ENCODE measurements at places on chromosomes 5 and 9.

DNA sequence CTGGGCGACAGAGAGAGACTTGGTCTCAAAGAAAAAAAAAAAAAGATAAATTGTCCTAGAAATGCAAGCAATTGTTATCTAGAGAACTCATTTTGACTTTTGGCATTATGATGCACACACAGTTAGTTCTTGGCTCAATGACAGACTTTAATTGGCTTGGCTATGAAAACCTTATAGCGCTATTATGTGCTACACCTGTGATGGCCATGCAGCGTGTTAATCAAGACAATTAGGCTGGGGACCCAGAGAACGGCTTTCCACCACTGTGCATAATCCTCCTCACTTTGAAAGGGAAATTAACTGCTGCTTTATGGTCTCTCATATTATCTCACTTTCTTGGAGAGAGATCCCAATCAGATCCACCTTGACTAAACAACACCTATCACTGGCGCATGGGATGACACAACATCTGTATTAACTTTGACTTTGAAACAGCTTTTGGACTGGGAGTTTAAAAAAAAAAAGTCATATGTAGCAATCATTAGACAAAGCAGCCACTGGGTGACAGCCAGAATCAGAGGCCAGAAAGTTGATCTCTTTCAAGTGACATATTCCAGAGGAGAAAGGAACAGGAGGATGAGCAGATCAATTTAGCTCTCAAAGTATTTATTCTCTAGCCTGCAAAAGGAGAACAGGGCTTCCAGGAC lies 132.5 kb downstream of the PPP2R2B start:
- DNase-seq = no peak

GRCh38 chr5:111236348-111236747 lies 12.2 kb downstream of the CAMK4 start:
- no peak for DNase-seq

DNA sequence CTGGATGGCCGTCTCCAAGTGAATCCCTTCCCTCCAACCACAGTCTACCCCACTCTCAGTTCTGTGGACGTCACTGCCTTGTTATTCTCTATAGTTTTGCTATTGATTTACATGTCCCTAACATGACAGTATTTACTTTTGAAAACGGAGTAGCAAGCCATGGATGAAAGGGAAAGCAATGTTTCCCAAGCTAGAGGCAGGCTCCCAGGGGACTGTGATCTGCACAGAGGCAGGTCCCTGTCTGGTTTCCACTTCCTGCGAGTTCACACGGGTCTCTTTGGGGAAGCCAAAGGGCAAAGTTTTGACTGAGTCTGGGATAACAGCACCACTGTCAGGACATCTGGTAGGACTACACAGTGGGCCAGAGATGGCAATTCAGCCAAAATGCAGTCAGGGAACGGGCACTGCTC lies 12.7 kb downstream of the C9orf153 start:
- peak; percentile 72 for DNase-seq

DNA sequence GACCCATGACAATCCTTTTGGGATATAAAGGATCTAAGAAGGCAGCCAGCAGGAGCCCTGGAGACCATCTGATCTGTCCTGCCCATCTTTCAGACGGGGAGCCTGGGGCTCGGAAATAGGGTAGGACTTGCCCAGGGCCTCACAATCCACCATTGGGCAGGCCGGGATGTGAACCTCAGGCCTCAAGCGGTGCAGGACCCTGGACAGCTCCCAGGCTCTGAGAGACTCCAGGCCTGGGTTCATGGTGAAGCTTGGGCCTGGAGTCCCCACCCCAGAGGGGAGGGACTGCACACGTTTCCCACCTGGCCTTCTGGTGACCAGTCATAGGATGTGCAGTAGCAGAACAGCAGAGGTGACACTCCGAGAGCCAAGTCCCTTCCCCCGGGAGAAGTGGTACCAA lies 36.6 kb upstream of the RAPGEF1 start:
- DNase-seq = peak; percentile 25

GRCh38 chr5:143749581-143750205 lies 62.3 kb upstream of the HMHB1 start:
- no peak for DNase-seq

DNA sequence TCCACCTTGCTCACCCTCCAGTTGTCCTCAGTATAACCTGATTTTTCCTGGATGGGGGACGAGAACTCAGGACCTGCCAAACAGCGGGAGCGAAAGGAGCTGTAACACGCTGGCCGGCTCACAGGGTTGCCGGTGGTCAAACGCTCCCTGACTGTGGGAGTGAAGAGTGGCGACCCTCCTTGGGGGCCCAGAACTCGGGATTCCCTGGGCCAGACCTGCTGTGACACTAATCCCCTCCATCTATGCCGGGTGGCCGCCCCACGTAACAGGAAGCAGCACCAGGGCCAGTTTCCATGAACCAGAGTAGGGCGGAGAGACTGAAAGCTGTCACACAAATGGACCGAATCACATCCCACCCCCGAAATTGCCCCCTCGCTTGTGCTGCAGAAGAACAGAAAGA lies 1809.2 kb upstream of the ACO1 start:
- DNase-seq = no peak

- DNase-seq = no peak
Measured at GRCh38 chr5:143306040-143306439, 97.4 kb downstream of the NR3C1 start.

DNA sequence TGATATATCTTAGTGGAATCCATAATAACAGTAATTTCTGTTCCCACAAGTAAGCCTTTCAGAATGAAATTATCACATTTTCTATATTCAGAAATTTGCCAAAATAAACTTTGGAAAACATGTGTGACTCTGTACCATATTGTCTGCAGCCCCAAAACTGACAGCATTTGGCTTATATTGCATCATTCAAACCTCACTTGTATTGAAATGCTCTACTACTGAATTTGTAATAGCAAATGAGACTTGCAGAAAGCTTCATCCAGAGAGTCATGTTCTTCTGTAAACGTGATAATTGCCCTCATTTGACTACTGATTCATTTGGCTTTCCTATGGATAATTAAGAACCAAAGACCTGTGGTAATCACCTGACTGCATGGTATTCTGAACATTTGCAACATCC lies 1249.5 kb upstream of the CDH18 start:
- DNase-seq = no peak

GRCh38 chr5:62506659-62507460 lies 71.8 kb upstream of the LRRC70 start:
- DNase-seq = no peak

DNA sequence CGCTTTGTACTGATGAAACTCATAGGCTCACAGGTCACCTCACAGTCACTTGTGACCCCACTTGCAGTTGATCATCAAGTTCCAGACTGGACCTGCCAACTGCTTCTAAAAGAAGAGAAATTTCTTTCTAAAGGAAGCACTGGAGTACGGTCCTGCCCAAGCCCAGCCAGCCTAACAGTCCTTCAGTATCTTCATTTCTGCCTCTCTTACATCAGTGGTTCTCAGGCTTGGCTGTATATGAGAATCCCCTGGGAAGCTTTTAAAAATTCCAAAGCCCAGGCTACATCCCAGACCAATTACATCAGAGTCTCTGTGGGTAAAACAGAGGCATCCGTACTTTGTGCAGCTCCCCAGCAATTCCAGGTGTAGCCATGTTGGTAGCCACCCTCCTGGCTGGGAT lies 282.1 kb downstream of the NFIB start:
- DNase-seq = no peak

- DNase-seq = no peak
Measured at GRCh38 chr9:115079156-115079555, 38.8 kb downstream of the TNC start.

GRCh38 chr5:55592388-55593114 lies 57.8 kb upstream of the PLPP1 start:
- DNase-seq = no peak

- DNase-seq = no peak
Measured at GRCh38 chr5:63439537-63439936, 522.7 kb downstream of the HTR1A start.

- no peak for DNase-seq
Measured at GRCh38 chr5:151053796-151054462, 26.9 kb downstream of the TNIP1 start.

GRCh38 chr5:17230808-17231525 lies 13.5 kb downstream of the BASP1 start:
- no peak for DNase-seq

DNA sequence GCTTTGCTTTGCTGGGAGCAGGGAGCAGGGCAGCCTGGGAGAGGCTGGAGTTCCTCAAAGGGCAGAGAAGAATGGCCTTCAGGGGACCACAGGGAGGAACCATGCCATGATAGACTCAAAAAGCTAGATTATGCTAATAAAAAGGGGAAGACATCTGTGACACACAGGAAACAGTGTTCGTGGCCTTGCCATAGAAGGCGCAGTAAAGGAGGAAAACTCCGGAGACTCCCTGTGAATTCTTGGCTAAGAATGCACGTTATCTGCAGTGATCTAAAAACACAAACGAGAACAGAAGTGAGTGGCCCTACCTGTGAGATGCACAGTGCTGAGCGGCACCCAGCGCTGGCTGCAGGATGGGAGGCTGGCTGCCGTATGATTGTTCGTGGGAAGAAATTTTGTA lies 15.9 kb upstream of the LTC4S start:
- DNase-seq = no peak

DNA sequence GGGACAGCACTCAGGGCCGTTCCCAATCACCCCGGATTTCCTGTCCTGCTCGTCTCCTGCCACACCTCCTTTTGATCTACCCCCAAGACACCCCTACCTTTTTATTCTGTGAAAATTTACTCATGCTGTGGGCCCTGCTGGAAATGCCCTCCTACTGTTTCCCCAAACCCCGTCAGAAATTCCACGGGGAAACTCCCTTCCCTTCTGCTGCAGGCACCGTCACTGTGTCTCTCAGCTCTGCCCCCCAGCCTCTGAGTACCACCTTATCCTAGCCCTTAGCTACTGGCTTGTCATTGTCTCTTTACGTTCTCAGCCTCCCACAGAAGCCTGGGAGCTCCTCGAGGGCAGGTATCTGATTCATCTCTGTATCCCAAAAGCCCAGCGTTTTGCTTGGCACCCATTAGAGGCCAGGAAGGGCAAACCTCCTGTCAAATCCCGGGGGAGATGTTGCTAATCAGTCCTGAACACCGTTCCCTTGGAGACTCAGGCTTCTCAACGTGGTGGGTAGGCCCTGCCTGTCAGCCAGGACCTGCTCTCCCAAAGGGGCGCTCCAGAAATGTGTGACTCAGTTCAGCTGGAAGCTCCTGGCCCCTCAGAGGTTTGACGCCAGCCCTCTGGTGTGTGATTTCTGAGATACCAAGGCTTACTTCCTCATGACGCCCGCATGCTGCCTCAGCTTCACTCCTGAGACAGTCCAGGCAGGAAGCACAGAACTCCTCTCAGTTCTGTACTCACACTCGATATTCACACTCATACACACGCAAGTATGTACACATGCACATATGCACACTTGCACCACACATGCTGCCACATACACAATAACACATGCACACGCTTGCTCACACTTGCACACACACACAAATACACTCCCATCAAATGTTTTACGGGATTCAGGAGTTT lies 50.7 kb upstream of the GRHPR start:
- DNase-seq = no peak

- DNase-seq = no peak
Measured at GRCh38 chr9:110650261-110650660, 18.3 kb upstream of the MUSK start.

DNA sequence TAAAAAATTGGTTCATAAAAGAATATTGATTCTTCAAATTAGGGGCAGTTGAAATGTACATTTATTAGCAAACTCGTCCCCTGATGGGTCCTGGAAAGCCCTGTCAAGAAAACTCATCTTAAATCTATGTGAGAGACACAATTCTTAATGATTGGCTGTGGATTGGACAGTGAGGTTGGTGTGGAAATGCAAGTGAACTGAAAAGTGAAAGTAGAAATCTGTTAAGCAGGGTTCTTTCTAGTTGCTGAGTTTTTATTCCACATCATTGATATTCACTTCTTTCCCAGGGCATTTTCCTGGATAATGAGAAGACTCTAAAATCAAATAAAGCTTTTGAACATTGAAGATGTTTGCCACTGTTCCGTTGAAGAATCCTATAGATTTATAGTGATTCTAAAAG lies 292.4 kb downstream of the MAST4 start:
- no peak for DNase-seq

DNA sequence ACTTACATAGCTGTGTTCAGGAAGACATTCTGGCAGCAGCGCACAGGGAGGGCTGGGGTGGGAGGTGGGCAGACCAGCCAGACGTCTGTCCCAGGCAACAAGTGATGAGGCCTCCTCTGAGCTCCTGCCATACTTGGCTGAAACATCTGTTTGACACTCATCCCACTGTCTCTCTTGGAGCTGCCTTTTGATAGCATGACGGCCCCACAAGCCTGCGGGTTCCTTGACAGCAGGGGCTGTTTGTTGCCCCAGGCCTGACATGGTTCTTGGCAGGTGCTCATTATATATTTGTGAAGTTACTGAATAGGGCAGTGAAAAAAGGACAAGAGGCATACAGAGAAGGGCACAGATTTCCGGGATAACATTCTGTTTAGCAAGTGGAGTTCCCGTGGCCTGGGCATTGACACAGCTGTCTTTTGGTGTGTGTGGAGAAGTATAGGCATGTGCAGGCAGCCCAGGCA lies 22.2 kb upstream of the B4GALT1 start:
- no peak for DNase-seq

- DNase-seq = no peak
Measured at GRCh38 chr9:123940721-123941523, 11.0 kb upstream of the DENND1A start.

GRCh38 chr5:54653956-54654614 lies 136.5 kb downstream of the SNX18 start:
- no peak for DNase-seq

GRCh38 chr9:75418518-75418917 lies 330.2 kb downstream of the OSTF1 start:
- peak; percentile 21 for DNase-seq

- no peak for DNase-seq
Measured at GRCh38 chr9:104748359-104749031, 1.0 kb downstream of the NIPSNAP3A start.

DNA sequence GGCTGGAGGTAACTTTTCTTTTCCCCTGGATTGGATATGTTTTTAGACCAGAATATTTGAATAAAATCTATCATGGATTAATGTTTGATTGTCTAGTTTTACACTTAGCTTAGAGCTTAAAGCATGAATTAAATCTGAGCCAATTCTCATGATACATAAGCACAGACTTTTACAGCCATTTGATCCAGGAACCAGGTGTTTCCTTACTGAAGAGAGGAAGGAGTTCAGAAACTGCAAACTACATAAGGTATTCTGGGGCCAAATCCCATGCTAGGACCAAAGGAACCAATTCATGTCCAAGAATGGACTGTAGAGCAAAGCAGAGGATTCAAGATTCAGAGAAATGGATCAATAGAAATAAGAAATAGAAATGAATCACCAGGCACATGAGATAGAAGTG lies 360.4 kb upstream of the ZNF608 start:
- no peak for DNase-seq

DNA sequence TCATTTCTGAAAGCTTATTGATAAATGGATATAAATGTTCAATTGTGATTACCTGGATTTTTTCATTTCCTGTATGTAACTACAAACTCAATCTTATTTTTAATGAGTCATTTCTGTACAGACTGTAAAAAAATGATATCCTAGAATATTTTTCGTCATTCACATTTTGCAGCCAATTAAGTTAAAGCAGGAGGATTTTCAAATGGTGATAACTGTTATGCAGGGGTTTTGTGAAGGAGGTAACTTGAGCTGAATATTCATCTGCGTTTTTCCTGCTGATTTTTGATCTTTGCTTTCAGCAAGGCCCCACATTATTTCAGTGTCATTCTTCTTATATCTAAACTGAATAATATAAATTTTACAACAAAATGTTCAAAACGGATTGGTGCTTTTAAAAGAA lies 74.1 kb downstream of the SLF1 start:
- no peak for DNase-seq

GRCh38 chr5:171424726-171425125 lies 5.3 kb downstream of the FGF18 start:
- no peak for DNase-seq

GRCh38 chr9:133976887-133977286 lies 15.2 kb downstream of the VAV2 start:
- no peak for DNase-seq
